Stimulated activated CD4-positive, alpha-beta T cell treated with anti-CD3 and anti-CD28 coated beads, Interleukin-1b, Interleukin-23, amount 100 ng/mL, for 1 hour (primary cell): ENCODE measurements at places on chromosomes 2 and 18.

DNA sequence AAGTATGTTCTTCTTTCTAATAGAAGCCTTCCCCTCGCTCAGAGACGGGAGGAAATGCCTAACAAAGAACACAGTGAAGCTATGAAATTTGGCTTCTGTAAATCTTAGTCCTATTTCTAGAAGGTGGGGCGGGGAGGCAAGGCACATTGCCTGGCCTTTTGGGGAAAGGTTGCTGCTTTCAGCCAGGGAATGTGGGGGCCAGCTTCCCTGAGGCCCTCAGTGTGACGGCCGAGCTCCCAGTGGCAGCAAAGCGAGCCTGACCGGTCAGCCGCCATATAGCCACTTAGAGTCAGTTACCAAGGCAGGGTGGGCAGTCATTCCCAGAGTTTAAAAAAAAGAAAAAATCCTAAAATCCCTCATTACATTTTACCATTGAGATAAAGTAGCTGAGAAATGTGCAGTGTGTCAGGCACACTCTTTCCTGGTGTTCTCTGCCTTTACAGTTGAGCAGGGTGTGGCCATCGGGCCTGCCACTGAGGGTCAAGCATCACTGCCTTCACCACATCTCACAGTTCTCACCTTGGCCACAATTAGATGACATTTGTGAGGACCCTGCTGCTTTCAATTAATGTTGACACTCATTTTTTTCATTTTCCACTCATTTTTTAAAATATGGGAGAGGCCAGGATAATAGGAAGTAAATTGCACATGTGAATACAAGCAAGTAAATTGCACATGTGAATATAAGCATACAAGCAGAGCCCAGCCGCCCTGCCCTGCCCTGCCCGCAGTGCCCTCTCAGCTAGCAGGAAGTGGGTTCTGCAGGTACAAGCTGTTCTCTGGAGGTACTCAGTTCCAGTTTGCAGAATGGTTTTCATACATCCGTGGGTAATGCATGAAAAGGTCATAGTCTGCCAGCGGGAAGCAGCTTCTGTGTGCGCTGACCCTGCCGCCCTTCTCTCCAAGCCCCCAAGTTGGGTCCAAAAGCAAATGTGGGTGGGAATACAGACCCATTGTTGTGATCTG, 76.9 kb downstream of the WDSUB1 start:
- no peak for DNase-seq

- DNase-seq, result no peak
These were observed 670.7 kb upstream of the ZNF804A start for GRCh38 chr2:183927406-183928325.

- peak; percentile 26 for DNase-seq
These were observed at the start of gene ARHGAP15 for GRCh38 chr2:143128681-143129580. TSS of gene ARHGAP15 (plus strand) at chr2:143129419.

GRCh38 chr2:141887363-141887762, 243.5 kb downstream of the LRP1B start:
- no peak for DNase-seq

GRCh38 chr2:237731663-237732062, 66.9 kb upstream of the RBM44 start:
- no peak for DNase-seq

- DNase-seq, result no peak
These were observed 53.5 kb downstream of the TBC1D8 start for GRCh38 chr2:101097638-101098037.

DNA sequence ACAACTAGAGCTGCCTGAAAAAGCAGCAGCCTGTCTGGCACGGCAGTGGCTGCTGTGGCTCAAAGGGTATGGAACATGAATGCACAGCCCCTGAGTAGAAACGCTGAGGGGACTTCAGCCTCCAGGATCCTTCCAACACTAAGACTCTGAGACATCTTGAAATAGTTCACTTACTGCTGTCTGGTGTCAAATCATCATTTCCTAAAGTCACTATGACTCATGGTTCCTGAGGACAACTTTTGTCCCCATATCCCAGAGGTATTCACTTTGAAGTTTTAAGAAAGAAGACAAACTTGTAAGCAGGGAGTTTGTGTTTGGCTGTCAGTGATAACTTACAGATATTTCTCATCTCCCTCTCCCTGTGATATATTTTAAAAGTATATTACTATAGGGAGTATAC, 33.3 kb upstream of the NEB start:
- DNase-seq, result no peak

DNA sequence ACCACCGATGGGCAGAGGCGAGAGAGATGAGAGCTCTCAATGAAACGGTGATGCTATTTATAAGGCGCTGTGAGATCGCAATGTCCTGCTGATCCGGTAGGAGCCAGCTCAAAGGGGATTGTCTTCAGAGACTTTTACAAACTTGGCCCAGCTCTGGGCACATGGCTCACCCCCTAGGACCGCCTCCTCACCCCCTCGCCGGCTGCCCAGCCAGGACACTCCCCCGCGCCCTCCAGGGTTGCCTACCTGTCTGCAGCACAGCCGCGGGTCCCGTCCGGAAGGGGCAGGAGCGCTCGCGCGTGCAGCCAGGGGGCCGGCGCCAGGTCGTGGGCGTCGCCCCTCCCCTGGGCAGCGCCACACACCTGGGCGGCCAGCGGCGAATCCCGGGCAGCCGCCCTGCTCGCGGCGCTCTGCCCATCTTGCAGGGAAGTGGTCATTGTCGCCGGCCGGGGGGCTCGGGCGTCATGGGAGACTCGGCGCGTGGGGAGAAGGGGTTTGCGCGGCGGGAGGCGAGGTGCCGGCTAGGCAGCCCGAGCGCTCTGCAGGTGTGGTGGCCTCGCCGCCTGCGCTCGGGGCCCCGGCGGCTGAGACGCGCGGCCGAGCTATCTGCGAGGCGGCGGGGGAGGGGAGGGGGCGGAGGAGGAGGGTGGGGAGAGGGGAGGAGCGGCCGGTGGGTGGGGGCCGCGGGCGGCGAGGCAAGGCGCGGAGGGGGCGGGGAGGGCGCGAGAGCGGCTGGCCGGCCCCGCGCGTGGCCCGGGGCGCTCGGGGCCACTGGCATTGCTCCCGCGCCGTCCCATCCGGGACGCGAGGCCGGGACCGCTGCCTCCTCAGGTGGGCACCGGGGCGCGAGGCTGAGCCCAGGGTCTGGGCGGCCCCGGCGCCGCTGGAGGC, at the start of gene GRB14:
GRB14 (minus strand) TSS at position 610 of the 891 bp plus-strand sequence; CDS start at position 437, 173 bp downstream.
- no peak for DNase-seq

DNA sequence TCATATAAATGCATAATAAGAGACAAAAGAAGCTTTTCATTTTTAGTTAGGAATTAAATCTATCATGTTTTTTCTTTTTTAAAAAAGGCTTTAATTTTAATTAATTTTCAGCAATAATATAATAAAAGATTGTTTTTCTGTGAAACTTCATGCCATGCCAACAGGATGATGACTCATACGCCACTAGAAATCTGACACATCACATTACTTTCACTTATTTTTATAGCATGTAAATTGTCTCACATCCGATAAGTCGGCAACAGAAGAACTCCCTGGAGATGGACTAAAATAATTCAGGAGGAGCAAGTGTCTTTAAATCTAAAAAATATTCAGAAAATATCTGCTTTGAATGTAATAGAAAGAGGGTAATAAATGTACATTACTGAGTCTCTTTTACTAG, 1024.2 kb upstream of the ACVR2A start:
- DNase-seq, result no peak

DNA sequence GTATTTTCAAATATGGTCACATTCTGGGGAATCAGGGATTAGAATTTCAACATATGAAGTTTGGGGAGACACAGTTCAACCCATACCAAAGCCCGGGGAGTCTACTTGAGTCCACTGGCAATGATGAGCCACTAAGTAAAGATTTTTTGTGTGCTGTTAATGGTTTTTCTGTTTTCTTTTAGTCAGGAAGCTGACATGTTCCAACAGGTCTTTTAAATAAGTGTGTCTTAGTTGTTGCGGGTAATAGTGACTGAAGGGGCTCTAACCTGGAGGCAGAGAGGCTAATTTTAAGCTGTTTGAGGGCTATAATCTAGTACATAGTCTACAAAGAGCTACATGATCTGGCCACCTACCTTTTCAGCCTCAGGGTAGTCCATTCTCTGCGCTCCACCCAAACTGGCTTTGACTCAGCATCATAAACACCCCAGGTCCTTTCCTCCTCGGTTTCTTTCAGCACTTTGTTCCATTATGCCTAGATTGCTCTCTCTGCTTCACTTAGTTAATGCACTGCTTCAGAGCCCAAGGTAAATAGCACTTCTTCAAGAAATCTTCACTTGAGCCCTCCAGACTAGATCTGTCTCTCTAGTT, 17.6 kb upstream of the UBE2E3 start:
- DNase-seq, result no peak

- DNase-seq, result no peak
These were observed 67.8 kb downstream of the ODC1 start for GRCh38 chr2:10380048-10380926.

GRCh38 chr2:186912979-186913378, 64.0 kb upstream of the ZSWIM2 start:
- no peak for DNase-seq

GRCh38 chr2:86596118-86596517, 27.5 kb downstream of the RNF103 start:
- no peak for DNase-seq

GRCh38 chr2:203951366-203951902, 14.9 kb downstream of the ICOS start:
- no peak for DNase-seq

GRCh38 chr18:70293166-70293565, 4.3 kb downstream of the SOCS6 start:
- no peak for DNase-seq

GRCh38 chr18:26700728-26701127, 152.4 kb upstream of the KCTD1 start:
- DNase-seq, result no peak

DNA sequence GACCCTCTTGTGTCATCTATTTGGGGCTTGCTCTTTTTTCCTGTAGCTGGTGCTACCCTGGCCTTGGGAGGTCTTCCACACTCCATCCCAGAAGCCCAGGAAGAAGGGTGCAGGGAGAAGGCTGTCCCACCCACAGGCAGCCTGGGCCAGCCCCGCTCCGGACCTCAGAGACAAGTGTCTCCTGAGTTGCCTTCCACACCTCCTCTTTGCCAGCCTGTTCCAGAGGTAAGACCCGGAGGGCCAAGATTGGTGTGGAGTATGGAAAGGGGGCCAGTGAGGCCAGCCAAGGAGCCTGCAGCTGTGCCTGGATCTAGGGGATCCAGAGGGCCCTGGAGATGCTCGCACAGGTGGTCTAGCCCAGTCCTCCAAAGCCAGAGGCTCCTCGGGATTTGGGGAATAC, 40.5 kb downstream of the ST8SIA5 start:
- no peak for DNase-seq

DNA sequence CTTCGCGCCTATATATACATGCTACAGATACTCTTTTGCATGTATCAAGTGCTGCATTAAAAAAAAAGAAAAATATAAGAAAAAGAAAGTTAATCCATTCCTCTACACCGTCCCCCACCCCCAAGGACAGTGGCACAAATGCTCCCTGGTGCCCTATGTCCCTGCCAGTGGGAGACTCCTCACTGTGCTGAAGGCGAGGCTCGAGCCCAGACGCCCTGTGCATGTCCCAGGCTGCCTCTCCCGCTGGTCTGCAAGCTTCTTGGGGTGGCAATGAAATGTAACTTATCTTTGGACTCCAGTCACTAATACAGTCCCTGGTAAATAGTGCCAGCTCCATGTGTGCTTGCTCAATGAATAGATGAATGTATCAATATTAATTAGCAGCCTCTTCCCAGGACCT, 185.6 kb upstream of the SMAD2 start:
- DNase-seq, result no peak

DNA sequence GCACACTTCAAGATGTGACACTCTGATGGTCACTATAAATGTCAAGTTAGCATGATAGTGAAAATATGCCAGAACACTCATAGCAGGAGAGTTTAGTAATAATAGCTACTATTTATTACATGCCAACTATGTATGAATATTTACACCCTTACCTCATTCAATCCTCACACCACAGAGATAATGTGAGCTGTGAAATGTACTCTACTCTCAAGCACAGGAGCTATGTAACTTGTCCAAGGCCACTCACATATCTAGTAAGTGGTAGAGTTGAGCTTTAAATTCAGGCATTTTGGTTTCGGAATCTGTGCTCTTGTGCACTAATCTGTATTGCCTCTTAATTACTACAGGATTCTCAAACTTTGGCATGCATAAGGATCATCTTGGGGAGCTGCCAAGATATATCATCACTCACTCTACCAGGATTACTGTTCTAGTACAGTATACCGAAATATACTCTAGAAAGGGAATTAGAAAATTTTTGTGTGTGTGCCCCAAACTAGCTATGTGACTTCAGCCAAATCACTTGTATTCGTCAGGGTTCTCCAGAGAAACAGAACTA, 154.3 kb downstream of the PLCL1 start:
- DNase-seq, result no peak

DNA sequence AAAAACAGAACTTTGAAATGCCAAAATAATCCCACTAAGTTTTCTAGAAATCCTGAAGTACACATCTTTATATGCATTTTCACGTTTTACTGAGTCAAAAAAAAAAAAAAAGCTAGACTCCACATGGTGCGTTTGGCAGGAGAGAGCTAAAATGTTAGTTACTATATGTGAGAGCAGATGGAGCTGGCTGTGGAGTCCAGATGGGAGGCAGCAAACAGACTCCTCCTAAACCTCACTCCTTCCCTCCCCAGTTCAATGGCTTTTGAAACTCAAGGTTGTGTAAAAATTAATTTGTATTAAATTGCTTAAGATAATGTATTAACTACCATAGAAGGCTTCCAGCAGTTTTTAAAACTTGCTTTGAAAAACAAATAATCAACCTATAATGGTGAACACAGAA, 248.8 kb downstream of the AGPS start:
- no peak for DNase-seq

- no peak for DNase-seq
These were observed 82.5 kb upstream of the KCNE4 start for GRCh38 chr2:222969491-222969890.

GRCh38 chr2:134718023-134718816, 580 bp downstream of the TMEM163 start:
- no peak for DNase-seq

GRCh38 chr2:120722568-120723421, 12.9 kb upstream of the GLI2 start:
- DNase-seq, result no peak

DNA sequence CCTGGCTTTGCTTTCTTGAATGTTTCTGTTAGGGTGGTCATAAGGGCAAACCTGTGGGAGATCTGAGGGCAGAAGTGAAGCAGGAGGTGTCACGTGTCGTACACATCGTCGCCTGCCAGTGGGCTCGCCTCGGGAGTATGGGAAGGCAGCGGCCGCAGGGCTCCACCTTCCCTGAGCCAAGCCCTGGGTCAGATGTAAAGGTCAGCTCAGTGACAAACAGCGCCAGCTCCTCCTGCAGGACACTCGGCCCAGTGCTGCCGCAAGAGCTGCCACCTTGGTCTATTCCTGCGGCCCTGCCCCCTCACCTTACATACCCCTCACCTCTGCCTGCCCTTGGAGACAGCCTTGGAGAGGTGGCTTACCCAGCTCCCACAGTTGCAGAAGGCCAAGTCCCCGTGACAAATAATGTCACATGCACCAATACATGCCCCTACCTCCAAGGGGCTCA, 64.2 kb downstream of the PSMG2 start:
- no peak for DNase-seq

DNA sequence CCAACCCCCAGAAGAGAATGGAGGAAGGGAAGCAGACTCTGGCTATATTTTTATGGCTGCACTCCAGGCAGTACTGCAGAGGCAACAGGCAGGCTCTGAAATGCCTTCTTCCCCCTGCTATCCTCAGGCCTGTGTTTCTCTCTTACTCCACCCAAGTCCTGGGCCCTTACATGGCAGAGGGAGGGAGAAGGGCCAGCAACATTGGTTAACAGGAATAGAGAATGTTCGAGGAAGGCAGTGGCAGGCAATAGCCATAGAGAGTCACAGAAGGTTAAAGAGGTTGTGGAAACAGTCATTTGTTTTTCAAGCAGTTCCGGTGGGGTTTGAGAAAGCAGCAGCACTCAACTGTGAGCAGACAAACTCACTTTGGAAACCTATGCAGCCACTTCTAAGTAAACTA, 15.1 kb upstream of the DARS1 start:
- DNase-seq, result no peak
